ENCODE measurements at places on chromosomes 6 and 20. TPM values are rescaled to one million over a fixed set of nuclear protein-coding genes. Genes with fewer than 3 reads are reported as not detected.

DNA sequence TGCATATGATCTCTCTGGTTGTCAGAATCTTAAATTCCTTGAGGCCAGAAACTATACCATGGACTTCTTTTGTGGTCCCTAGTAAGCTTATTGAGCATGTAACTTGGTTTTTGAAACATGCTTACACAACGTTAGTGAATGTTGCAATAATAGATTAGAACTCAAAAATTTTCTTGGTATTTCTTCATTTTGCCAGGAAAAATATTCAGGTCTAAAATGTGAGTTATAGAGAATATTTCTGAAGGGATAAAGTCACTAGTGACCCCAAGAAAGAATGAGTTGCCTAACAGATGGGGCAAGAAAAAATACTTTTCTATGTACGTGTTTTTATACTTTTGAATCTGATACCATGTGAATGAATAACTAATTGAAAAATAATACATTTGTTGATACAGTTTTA, 195.4 kb downstream of the TFAP2A start:
- no peak for DNase-seq

DNA sequence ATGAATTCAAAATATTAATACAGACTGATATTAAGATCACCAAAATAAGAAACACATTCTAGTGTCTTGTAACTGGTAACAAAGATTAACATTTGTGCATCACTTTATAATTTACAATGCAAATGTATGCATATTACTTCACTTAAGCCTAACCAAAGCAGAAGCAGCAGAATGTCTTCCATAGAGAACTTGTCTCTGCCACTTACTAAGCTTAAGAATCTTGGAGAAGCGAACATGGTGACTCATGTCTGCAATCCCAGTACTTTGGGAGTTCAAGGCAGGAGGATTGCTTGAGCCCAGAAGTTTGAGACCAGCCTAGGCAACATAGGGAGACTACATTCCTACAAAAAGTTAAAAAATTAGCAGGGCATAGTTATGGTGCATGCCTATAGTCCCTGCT, 18.8 kb downstream of the AK9 start:
- no peak for DNase-seq

GRCh38 chr6:105273589-105273988, 93.8 kb upstream of the POPDC3 start:
- DNase-seq: no peak

DNA sequence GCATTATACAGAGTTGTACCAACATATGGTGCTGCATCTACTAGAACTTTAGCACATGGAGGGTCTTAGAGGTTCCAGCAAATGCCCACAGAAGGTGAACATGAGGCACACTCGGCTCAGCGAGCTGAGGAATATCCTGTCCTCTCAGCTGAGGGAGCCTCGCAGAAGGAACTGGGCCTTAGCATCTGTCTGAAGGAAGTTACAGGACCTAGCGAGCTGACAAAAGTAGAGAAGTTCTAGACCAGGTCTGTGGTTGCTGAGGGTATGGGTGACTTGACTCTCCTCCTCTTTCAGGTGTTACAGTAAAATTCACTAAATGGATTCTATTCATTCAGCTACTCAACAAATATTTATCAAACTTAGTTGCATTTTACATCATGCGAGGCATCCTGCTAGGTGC, 157.2 kb downstream of the ZDHHC14 start:
- DNase-seq: no peak

DNA sequence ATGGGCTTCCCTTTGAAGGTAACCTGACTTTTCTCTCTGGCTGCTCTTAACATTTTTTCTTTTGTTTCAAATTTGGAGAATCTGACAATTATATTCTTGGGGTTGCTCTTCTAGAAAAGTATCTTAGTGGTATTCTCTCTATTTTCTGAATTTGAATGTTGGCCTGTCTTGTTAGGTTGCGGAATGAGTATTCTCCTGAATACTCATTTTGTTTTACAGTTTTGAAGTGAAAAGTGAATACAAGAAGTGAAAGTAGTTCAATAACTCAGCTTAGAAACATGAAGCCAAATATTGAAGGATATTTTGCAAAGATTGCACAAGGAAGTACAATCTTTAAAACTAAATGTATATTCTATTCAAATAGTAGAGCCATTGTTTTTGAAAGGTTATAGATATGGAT, 120.2 kb upstream of the MAP3K4 start:
- DNase-seq: no peak

Gene ADGB
- total RNA-seq: not detected

Gene C20orf141
- not detected for total RNA-seq

Gene EEF1A2
- total RNA-seq: 0.73 TPM

Gene SLC32A1
- not detected for total RNA-seq

Gene SLC26A8
- 0.30 TPM for total RNA-seq

Gene HLA-DOB
- total RNA-seq: not detected

Gene SMIM26
- total RNA-seq: 35.4 TPM

All from left lobe of liver (tissue), 2 donors.